ENCODE measurements at places on chromosomes 3 and 15.
A peak's percentile ranks its signal among the peaks of the same experiment; 100 is the strongest.

DNA sequence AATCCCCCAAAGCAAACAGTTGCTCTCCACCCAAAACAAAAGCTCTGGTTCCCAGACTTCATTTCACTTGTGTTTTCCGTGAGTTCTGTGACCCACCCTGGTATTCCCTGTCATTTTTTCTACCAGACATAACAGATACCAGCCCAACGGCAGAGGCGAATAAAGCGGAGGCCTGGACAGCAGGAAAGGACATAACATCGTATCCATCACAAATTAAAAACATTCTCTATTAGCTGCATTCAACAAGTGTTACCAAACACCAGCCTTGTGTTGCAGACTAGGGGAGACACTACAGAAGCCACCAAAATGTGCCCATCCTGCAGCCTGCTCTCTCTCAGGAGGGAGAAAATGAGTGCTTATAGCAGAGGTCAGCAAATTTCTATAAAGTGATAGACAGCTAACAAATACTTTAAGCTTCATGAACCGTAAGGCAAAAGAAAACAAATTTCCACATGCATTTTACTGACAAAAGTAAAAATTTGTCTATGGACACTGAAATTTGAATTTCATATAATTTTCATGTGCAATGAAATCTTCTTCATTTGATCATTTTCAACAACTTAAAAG lies 7.1 kb upstream of the FBN1 start:
- H3K27me3 ChIP-seq: peaks cover 2% of the 10 kb centered on the region
- DNase-seq: no peak
- H3K36me3 ChIP-seq: peaks cover 1% of the 10 kb centered on the region
- H3K4me3 ChIP-seq: no peak overlapping the region

GRCh38 chr15:70469651-70470555 lies 293.5 kb downstream of the UACA start:
- H3K4me1 ChIP-seq: peaks cover 9% of the 10 kb centered on the region
- no peak for DNase-seq
- H3K36me3 ChIP-seq: no peaks in the 10 kb centered on the region

GRCh38 chr3:110568246-110568645 lies 503.4 kb upstream of the NECTIN3 start:
- no peaks in the 10 kb centered on the region for H3K36me3 ChIP-seq
- no peaks in the 10 kb centered on the region for H3K27me3 ChIP-seq
- no peak overlapping the region for H3K4me3 ChIP-seq
- no peaks in the 10 kb centered on the region for H3K4me1 ChIP-seq
- DNase-seq: no peak

GRCh38 chr3:188401244-188401993 lies 247.5 kb downstream of the LPP start:
- no peak for DNase-seq
- peaks cover 12% of the 10 kb centered on the region for H3K36me3 ChIP-seq
- H3K4me3 ChIP-seq: peak overlapping the region; percentile 16
- H3K4me1 ChIP-seq: peaks cover 79% of the 10 kb centered on the region
- H3K27ac ChIP-seq: peak overlapping the region; percentile 34
- no peaks in the 10 kb centered on the region for H3K27me3 ChIP-seq

DNA sequence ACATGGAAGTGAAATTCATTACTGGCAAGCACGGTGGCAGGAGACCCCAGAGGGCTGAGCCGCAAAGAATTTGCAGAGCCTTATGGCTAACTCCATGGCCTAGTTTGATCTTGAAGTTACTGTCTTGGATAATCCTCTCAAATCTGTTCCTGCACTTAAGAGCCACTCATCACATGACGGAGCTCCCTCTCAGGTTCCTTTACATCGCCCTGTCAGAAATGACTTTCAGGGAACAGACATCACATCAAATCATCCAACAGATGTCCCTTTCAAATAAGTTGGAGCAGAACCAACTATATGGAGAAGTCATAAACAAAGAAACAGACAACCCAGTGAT lies 328.8 kb upstream of the THBS1 start:
- peaks cover 21% of the 10 kb centered on the region for H3K27me3 ChIP-seq
- peak overlapping the region; percentile 11 for H3K27ac ChIP-seq
- DNase-seq: no peak
- H3K4me3 ChIP-seq: no peak overlapping the region

GRCh38 chr15:40333922-40334492 lies 6.7 kb downstream of the CCDC9B start:
- H3K4me1 ChIP-seq: peaks cover 16% of the 10 kb centered on the region
- no peaks in the 10 kb centered on the region for H3K36me3 ChIP-seq
- DNase-seq: no peak
- H3K4me3 ChIP-seq: no peak overlapping the region
- no peak overlapping the region for H3K27ac ChIP-seq

DNA sequence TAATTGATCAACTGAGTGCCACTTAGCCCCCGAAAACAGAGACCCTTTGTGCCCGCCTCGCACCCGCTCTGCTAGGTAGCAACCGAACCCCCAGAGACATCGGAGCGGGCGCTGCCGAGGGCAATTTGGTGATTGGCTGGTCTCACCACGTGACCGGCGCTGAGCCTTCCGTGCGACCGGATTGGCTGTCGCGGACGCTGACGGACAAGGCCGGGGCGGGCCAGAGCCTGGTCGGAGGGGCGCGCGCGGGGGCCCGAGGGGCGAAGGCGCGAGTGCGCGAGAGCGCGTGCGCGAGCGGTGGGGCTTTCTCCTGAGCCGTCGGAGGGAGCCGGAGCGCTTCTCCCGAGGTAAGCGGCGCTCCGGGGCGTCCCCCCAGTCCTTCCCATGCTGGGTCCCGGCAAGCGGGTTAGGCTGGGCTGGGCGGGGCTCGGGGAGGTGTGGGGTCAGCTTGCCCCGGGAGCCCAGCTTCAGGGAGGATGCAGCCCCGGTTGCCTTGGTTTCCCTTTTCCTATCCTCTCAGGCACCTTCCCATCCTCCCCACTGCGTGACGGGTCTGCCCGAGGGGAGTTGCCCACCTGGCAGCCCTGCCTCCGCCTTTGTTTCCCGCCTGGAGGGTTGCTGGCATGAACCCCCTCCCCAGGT lies at the start of gene TMEM108:
TSS of gene TMEM108 (plus strand) at position 303 of the 642 bp plus-strand sequence.
- DNase-seq: peak; percentile 29
- H3K27ac ChIP-seq: no peak within 1 kb of the TSS
- peaks cover 49% of the 10 kb centered on the region for H3K27me3 ChIP-seq

- no peaks in the 10 kb centered on the region for H3K36me3 ChIP-seq
- no peaks in the 10 kb centered on the region for H3K4me1 ChIP-seq
- H3K27ac ChIP-seq: no peak overlapping the region
- no peak for DNase-seq
Measured at GRCh38 chr3:22536541-22536940, 666.6 kb upstream of the UBE2E2 start.

DNA sequence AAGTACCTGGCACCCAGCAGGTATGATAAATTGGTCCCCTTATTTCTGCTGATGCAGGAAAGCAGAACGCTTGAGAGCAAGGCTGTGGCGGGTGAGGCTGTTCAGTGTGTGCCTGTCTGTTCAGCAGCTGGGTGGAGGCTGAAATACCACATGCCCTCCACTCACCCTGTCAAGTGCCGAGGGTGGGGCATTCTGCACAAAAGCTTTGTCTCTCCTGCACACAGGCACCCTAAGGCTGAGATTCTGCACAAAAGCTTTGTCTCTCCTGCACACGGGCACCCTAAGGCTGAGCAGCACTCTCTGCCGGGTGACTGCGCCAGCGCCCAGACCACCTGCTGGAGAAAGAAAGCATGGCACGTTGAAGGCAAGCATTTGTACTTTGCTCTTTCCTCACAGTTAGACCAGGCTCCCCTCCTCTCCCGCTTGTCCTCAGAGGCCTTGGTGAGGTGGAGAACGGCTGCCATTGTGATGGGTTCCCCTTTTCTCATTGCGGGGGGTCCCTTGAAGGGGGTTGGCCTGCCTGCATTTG lies 97.5 kb downstream of the BDH1 start:
- no peak overlapping the region for H3K27ac ChIP-seq
- H3K27me3 ChIP-seq: peaks cover 10% of the 10 kb centered on the region
- no peak overlapping the region for H3K4me3 ChIP-seq
- H3K36me3 ChIP-seq: no peaks in the 10 kb centered on the region

GRCh38 chr3:129442947-129443346 lies 2.9 kb downstream of the IFT122 start:
- H3K27me3 ChIP-seq: peaks cover 4% of the 10 kb centered on the region
- peaks cover 11% of the 10 kb centered on the region for H3K36me3 ChIP-seq
- no peak overlapping the region for H3K4me3 ChIP-seq
- H3K27ac ChIP-seq: no peak overlapping the region

DNA sequence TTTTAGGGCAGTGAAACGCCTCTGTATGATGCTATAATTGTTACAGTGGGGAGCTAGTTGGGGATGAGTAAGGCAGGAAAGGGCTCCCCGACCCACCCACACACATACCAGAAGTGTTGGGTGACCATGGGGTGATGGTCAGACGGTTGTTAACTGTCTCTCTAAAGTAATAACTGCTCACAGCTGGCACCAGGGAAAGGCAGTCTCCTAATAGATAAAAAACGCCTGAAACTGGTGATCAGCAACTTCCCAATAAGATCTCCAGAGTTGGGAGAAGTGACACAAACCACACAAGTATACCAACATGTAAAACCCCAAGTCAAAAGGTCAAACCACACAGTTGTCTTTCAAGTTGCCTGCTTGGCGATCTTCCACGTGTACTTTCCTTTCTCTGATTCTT lies 346.5 kb upstream of the CNTN4 start:
- DNase-seq: no peak
- H3K27me3 ChIP-seq: no peaks in the 10 kb centered on the region
- no peak overlapping the region for H3K27ac ChIP-seq
- no peaks in the 10 kb centered on the region for H3K4me1 ChIP-seq
- H3K36me3 ChIP-seq: peaks cover 1% of the 10 kb centered on the region

- no peaks in the 10 kb centered on the region for H3K36me3 ChIP-seq
- no peak for DNase-seq
- H3K27me3 ChIP-seq: peaks cover 14% of the 10 kb centered on the region
- H3K4me3 ChIP-seq: no peak overlapping the region
- no peaks in the 10 kb centered on the region for H3K4me1 ChIP-seq
- H3K27ac ChIP-seq: no peak overlapping the region
Measured at GRCh38 chr15:83398626-83399025, 48.5 kb upstream of the SH3GL3 start.

- no peak overlapping the region for H3K27ac ChIP-seq
- DNase-seq: no peak
- no peaks in the 10 kb centered on the region for H3K36me3 ChIP-seq
- H3K4me3 ChIP-seq: no peak overlapping the region
- H3K27me3 ChIP-seq: peaks cover 7% of the 10 kb centered on the region
- peaks cover 7% of the 10 kb centered on the region for H3K4me1 ChIP-seq
Measured at GRCh38 chr15:50053055-50053856, 65.8 kb downstream of the ATP8B4 start.

DNA sequence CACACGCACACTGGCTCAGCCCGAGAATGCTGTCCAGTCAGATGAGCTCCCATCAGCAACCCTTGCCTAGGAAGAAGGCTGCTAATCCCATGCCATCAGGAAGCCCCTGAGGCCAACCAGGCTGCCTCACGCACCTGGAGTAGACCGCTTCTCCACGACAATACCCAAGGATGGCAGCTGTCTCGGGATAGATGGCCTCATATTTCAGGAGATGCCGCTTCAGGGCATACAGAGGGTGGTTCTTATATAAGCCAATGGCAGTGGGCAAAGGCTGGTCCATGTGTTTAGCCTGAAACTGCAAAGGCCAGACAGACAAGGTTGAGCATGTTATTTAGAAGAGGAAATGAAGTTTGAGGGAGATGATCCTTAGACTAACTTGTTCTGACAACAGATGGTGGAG lies 22.2 kb downstream of the XPC start:
- no peak for DNase-seq
- no peak overlapping the region for H3K27ac ChIP-seq
- H3K4me3 ChIP-seq: no peak overlapping the region
- H3K27me3 ChIP-seq: no peaks in the 10 kb centered on the region
- peaks cover 49% of the 10 kb centered on the region for H3K36me3 ChIP-seq

- no peak overlapping the region for H3K27ac ChIP-seq
- H3K4me3 ChIP-seq: no peak overlapping the region
Measured at GRCh38 chr3:9507586-9508578, 45.7 kb downstream of the LHFPL4 start.

DNA sequence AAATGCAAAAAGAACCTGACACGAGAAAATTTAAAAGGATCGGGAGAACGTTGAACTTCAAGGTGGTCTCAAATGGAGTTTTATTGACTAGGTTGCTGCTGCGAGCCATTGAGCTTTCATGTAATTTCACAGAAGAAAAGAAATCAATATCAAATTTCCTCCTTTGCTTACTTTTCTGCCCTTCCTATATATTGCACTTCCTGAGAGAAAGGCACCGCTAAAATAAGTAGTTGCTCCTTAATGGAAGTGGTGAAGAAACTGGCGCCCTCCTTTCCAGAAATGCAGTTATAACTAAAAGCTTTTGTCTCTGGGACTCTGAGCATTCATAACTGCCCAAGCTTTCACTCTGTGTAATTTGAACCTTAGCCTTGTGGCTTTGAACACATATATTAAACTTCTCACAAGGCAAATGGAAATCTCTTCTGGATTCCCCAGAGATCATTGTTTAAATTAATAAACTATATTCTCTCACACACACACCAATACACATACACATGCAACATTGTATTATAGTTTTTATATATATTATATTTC lies 13.4 kb downstream of the EID1 start:
- peaks cover 12% of the 10 kb centered on the region for H3K27me3 ChIP-seq
- no peak overlapping the region for H3K27ac ChIP-seq
- H3K4me3 ChIP-seq: no peak overlapping the region
- no peak for DNase-seq
- H3K4me1 ChIP-seq: peaks cover 17% of the 10 kb centered on the region

GRCh38 chr15:90344662-90345061 lies 7.4 kb upstream of the ZNF774 start:
- H3K4me3 ChIP-seq: no peak overlapping the region
- no peak overlapping the region for H3K27ac ChIP-seq
- H3K36me3 ChIP-seq: no peaks in the 10 kb centered on the region
- peaks cover 11% of the 10 kb centered on the region for H3K4me1 ChIP-seq

DNA sequence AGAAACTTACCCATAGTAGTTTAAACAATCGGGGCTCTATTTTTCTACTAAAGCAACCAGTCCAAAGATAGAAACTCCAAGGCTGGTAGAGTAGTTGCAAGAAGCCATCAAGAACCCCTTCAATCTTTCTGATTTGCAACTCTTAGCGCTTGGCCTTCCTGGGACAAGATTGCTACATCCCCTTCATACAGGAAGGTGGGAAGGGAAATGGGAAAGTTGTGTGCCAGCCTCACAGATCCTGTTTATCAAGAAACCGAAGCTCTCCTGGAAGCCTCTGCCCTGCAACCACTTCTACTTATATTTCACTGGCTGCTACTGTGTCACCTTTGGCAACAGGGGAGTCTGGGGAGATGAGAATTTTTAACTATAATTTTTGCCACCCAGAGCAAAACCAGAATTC lies 46.2 kb downstream of the OSBPL10 start:
- H3K4me3 ChIP-seq: no peak overlapping the region
- H3K27ac ChIP-seq: no peak overlapping the region
- H3K36me3 ChIP-seq: no peaks in the 10 kb centered on the region
- peaks cover 19% of the 10 kb centered on the region for H3K4me1 ChIP-seq
- DNase-seq: no peak

DNA sequence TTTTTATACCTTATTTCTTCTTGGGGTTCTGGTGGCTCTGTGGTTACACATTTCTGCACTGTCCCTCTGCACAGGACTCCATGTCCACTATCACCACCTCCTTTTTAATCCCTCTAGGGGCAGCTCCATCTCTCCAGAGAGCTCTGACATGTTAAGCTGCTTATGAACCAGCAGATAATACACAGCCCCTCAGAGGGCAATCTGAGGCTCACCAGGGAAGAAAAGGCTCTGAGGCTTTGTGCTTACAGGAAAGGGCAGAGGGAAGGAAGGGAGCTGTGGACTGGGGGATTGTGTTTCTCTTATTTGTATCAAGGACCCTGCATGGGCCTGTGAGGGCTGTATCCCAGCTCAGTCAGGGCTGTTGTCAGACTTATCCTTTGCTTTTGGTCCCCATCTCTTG lies 164.5 kb downstream of the EPHB1 start:
- H3K27ac ChIP-seq: no peak overlapping the region
- peaks cover 3% of the 10 kb centered on the region for H3K27me3 ChIP-seq
- H3K4me3 ChIP-seq: no peak overlapping the region
- no peaks in the 10 kb centered on the region for H3K36me3 ChIP-seq
- no peaks in the 10 kb centered on the region for H3K4me1 ChIP-seq

All from activated naive CD8-positive, alpha-beta T cell treated with anti-CD3 and anti-CD28 coated beads, Interleukin-2, amount 50 U/mL, for 24 hours (primary cell).